GM23248 (cell line): ENCODE measurements at places on chromosomes 5 and 9.

GRCh38 chr5:173761178-173761513 is 127.0 kb upstream of the CPEB4 start:
- no peak for DNase-seq

DNA sequence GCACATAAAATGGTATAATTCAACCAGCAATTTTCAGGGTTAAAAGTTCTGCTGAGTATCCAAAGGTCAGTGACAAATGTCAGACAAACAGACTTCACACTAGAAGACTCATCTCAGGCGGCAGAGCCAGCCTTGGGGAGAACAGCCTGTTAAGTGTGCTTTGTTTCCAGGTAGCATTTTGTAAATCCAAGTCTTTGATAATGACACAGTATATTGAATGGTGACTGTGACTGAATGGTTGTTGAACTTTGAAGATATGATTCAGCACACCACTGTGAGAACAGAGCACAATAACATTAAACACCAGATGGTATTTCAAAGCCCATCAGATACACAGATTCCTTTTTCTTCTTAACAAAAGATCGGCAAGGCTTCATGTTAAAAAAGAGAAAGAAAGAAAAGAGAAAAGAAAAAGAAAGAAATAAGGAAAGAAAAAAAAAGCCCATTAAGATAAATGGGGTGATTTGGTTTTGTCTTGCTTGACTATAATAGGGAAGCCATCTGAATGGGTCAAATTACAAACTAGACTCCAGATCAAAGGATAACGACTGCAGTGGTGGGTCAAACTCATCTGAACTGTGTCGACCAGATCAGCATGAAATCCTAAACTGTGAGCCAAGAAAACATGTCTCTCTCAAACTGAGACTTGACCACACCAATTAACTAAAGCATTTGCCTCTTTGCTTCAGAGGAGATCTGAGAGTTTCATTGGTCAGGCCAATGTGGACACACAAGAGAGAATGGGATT is 313.0 kb upstream of the ZNF608 start:
- DNase-seq, result no peak

GRCh38 chr5:107875833-107876232 is 205.1 kb upstream of the EFNA5 start:
- peak; percentile 86 for DNase-seq

DNA sequence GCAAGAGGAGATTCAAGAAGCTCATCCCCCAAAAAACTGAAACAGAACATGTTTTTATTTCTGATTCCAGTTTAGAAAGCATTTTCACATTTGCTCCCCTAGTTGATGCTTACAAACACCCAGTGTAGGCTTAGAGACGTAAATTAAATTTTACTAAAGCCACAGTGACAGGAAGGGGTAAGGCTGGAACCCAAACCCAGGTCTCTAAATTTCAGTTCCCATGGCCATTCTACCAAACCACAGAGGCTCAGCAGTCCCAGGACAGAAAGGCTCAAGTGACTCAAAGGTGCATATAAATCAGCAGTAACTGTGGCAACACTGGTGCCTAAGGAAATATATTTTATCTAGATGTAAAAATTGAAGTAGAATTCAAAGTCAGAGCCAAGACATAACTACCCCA is 128.7 kb downstream of the CEP120 start:
- no peak for DNase-seq

DNA sequence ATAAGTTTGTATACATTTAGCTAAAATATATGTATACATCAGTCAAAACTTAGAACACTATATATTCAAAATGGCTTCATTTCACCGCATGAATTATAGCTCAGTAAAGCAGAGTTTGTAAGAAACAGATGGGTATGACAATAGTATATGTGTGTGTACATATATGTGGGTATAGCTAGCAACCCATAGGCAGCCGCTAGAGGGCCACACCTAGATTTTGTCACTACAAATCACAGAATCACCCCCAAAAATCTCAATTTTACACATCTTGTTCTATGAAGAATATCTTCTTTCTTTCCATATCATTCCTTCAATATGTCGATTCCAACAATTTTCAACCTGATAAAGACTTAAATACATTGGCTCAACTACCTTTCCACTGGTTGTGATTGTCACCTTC is 357.8 kb upstream of the CCNG1 start:
- no peak for DNase-seq

- peak; percentile 65 for DNase-seq
Observed at GRCh38 chr9:16445141-16445920, 425.1 kb downstream of the BNC2 start.

GRCh38 chr5:116573702-116574366 is 789 bp downstream of the SEMA6A start:
- peak; percentile 35 for DNase-seq

GRCh38 chr5:160197341-160198144 is 31.8 kb upstream of the FABP6 start:
- DNase-seq, result no peak

DNA sequence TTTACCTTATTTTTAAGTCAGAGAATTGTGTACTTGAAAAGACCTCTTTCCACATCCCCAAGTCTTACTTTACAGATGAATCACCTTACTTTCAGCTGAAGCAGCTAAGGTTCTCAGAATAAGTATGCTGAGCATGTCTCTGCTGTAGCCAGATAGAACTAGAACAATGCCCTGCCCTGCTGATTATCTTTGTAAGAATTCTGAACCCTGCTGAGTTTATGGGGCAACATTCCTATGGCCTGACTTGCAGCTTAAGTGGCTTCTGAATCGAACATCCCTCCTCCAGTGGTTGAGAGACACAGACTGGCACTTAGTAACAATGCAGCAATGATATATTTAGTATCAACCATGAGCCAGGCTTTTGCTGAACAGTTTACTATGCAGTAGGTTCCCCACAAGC is 592.0 kb upstream of the WWC1 start:
- DNase-seq, result peak; percentile 99

DNA sequence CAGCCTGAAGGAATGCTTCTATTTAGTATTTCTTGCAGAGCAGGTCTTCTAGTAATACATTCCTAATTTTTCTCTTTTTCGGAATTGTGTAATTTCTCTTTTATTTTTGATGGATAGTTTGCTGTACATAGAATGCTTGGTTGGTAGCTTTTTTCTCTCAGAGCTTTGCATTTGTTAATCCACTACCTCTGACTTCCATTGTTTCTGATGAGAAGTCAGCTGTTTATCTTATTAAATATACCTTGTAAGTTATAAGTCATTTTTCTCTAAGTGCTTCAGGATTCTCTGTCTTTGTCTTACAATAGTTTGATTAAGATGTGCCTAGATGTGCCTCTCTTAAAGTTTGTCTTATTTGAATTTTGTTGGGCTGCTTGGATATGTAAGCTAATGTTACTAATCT is 101.9 kb downstream of the HTR1A start:
- DNase-seq, result peak; percentile 2

DNA sequence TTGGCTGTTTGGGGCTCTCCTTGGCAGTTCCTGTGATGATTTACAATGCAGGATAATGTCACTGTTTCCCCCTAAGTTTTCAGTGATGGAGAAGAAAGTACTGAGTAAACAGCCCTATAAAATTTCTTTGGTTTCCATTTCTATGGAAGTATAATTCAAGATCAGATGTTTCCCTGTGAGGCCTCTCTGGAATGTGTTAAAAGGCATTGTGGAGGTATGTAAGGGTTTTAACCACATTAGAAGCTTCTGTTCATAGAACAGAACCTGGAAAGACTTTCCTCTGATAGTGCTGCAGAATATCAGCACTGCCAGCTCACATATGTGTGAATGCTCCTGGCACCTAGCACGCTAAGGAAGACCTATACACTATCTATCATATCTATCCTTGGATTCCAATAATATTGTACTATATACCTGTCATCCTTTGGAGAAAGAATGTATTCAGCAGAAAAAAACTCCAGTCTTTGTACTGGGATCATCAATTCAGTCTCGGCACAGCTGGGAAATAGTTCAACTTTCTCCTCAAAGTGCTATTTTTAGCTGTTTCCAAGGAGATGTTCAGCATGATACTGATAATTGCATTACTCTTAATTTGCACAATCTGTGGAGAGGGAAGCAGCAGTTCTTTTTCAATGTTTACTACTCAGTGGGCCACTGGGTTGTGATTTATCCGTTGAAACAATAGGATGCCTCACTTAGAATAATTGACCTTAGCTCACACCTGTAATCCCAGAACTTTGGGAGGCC is 21.9 kb downstream of the TTC1 start:
- peak; percentile 38 for DNase-seq

GRCh38 chr9:78486661-78487060 is 189.7 kb downstream of the PSAT1 start:
- no peak for DNase-seq

GRCh38 chr9:89940625-89941024 is 335.8 kb downstream of the GADD45G start:
- peak; percentile 61 for DNase-seq

- DNase-seq, result peak; percentile 38
Observed at GRCh38 chr5:167916261-167916691, 375.2 kb upstream of the WWC1 start.

GRCh38 chr9:134661791-134662142 is 20.2 kb downstream of the COL5A1 start:
- peak; percentile 98 for DNase-seq

- peak; percentile 83 for DNase-seq
Observed at GRCh38 chr9:107389617-107390071, 99.9 kb downstream of the KLF4 start.

DNA sequence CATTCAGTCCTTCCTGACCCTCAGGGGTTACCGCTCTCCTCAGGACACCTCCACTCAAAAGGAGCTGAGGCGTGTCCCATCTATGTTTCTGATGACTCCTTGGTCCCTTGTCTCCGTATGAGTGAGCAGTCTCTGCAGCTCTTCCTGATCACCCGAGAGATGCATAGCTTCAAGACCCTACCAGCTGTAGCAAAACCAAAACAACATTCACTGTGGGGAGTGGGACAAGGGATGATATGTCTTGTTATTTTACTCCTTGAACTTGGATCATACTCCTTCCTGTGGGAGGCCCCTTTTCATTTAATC is 14.4 kb downstream of the GLDC start:
- no peak for DNase-seq

- DNase-seq, result peak; percentile 95
Observed at GRCh38 chr5:34686762-34687268, 30.7 kb downstream of the RAI14 start.

- DNase-seq, result no peak
Observed at GRCh38 chr5:55914971-55915370, 63.8 kb downstream of the IL31RA start.

GRCh38 chr9:37342895-37343294 is 79.6 kb upstream of the GRHPR start:
- no peak for DNase-seq

GRCh38 chr9:27801545-27801944 is 228.3 kb upstream of the C9orf72 start:
- no peak for DNase-seq

- peak; percentile 44 for DNase-seq
Observed at GRCh38 chr9:87193151-87193550, 245.8 kb upstream of the GAS1 start.

DNA sequence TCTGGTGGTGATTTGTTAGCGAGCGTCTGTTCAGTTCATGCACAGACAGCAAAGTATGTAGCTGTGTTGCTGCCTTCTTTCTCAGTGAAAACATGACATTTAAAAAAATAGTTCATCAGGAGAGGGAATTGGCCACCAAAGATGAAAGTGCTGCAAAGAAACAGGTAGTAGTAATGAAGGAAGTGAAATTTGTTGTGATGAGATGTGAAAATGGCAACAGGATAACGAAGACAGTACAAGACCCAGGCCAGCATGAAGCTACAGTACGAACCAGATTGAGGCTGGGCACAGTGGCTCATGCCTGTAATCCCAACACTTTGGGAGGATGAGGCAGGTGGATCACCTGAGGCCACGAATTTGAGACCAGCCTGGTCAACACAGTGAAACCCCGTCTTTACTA is 136.0 kb downstream of the SMARCA2 start:
- DNase-seq, result no peak

- peak; percentile 88 for DNase-seq
Observed at GRCh38 chr5:173283318-173284288, 44.6 kb downstream of the STC2 start.

- no peak for DNase-seq
Observed at GRCh38 chr5:100546001-100546400, 10.8 kb downstream of the FAM174A start.

GRCh38 chr9:131402738-131403492 is 9.0 kb downstream of the PRRC2B start:
- peak; percentile 96 for DNase-seq

- DNase-seq, result peak; percentile 7
Observed at GRCh38 chr5:67233075-67233474, 36.5 kb upstream of the CD180 start.

GRCh38 chr5:42721484-42721883 is 35.1 kb upstream of the CCDC152 start:
- no peak for DNase-seq

DNA sequence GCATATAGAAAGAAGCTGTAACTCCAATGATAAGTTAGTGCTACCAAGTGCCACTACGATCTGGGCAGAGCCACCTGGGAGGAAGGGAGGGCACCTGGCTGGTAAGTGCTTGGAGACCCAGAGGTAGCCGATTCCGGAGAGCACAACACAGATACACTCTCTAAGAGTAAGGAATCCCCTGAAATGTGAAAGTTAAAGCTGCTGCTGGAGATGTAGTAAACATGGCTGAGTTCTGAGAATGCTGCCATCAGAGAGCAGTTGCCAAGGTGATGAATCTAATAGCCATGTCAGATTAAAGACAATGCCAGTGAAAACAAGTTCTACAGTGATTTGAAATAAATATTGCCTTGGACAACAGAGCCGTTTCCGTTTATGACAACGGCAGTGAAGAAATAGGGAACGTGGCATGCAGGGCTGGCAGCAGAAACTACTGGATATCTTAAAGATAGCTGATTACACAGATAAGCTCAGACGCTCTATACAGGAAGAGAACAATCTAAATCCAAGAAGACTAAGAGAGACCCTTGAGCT is 561.2 kb upstream of the C9orf72 start:
- no peak for DNase-seq

DNA sequence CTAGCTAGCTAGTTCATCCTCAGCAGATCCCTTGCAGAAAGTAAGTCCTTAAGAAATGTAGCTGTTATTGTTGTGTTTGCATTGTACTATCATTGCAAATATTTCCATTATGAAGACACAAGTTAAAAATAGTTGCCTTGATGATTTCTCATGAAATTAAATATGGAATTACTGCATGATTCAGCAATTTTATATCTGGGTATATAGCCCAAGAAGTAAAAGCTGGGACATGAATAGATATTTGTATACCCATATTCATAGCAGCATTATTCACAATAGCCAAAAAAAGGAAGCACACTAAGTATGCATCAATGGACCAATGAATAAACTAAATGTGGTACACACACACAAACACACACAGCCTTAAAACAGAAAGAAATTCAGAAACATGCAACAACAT is 6.8 kb downstream of the IFNB1 start:
- DNase-seq, result no peak

GRCh38 chr5:93708442-93708841 is 33.0 kb downstream of the POU5F2 start:
- no peak for DNase-seq

- peak; percentile 13 for DNase-seq
Observed at GRCh38 chr5:79484731-79485130, 29.2 kb downstream of the HOMER1 start.
